Hematopoietic multipotent progenitor cell treated with erythropoietin and hydrocortisone succinate and interleukin-3 and kit ligand, for 8 days (in vitro differentiated cells): ENCODE measurements at places on chromosomes 1 and 21.

DNA sequence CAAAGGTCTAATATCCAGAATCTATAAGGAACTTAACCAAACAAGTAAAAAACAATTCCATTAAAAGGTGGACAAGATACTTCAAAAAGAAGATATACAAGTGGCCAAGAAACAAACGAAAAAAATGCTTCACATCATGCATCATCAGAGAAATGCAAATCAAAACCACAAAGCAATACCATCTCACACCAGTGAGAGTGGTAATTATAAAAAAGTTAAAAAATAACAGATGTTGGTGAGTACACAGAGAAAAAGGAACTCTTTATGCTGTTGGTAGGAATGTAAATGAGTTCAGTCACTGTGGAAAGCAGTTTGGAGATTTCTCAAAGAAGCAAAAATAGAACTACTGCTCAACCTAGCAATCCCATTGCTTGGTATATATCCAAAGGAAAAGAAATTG is 218.6 kb downstream of the SLC44A5 start:
- DNase-seq = no peak

GRCh38 chr1:111598544-111598943 is 21.0 kb upstream of the RAP1A start:
- no peak for DNase-seq

DNA sequence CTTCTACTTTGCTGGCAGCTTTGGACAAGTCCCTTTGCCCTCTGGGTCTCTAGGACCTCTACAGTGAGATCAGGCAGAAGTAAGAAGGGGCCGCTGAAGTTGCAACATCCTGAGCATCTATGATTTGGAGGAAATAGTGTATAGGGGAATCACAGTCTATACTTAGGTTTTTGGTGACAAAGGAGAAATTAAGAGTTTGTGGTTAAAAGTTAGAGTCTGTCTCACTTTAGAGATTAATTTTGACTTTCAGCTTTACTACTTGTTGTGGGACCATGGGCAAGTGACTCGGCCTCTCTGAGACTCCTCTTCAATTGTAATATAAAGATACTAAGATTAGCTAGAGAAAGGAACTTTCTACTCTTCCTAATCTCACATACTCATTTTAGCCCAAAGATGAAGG is 33.1 kb upstream of the LMX1A start:
- DNase-seq = no peak

- no peak for DNase-seq
These were observed 65.0 kb upstream of the IRF2BP2 start for GRCh38 chr1:234675006-234675405.

DNA sequence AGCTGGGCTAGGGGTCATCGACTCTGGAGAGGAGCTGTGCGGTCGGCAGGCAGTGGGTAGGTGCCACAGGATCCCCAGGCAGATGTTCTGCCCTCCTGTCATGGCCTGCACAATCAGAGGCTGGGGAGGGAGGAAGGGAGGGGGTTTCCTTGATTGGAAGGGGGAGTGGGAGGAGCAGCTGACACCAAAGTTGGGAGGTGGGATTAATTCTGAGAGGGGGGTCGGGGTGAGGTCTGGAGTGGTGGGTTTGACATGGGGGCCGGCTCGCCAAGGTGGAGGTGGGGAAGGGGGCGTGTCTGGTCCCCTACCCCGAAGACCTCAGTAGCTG is 651 bp upstream of the HPCA start:
- DNase-seq = no peak
